ENCODE measurements at places on chromosomes 12 and 14.

DNA sequence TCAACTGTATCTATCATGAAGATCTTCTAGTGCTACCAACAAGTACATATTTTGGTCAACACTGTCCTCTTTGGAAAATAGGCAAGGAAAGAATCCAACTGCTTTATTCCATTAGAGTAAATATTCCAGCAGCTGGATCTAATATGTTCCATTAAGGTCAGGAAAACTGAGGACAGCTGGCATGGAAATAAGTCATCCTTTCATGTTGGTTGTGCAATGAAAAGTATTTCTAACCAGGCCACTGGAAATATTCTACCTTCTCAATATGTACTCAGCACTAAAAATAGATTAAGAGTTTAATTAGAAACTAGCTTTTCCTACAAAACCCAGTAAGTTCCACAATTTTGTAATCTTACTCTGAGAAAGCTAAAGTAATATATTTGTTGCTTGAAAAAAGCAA is 19.6 kb downstream of the HIGD1C start:
- DNase-seq: no peak

DNA sequence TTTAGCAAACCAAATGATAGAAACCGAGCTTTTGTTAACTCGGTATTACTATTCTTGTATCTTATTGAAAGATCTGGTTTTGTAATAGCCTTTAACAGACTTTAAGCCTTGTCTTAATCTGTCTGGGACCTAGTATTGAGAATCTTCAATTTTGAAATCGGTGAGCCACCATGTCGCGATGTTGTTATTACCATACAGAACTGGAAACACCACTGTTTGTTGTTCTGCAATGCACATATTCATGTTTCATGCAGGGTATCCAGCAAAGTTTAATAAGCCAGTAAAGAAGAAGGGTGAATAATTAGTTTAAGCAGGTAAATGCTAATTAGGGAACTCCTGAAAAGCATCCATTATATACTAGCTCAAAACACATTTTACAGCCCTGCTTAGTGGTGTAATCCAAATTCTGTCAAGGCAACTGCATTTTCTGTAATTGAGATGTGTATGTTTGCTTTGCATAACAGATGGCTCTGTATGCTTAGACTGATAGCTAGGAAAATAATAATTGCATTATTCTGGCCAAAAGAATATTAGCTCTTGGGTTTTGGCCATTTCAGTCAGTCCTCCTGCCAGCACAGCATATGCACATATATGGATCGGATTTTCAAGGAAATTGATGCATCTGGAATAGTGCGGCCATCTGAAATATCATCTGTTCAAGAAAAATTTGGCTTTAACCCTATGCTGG is 389.2 kb downstream of the EGLN3 start:
- no peak for DNase-seq

DNA sequence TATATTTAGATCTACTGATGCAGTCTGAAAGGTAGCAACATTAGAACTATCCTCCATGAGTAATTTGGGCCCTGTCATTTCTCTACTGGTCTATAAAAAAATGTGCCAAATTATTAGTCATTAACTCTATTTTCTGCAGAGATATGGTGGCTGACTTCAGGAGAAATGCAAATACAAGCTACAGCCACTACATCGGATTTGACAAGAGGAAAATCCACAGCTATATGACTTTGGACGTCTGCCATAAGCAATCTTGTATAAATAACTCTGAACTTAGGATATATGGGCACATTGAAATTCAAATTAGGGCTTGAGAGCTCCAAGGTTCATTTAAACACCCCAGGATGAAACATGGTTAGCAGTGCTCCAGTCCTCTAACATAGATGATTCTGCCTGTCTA is 983.0 kb upstream of the LRFN5 start:
- DNase-seq: no peak

DNA sequence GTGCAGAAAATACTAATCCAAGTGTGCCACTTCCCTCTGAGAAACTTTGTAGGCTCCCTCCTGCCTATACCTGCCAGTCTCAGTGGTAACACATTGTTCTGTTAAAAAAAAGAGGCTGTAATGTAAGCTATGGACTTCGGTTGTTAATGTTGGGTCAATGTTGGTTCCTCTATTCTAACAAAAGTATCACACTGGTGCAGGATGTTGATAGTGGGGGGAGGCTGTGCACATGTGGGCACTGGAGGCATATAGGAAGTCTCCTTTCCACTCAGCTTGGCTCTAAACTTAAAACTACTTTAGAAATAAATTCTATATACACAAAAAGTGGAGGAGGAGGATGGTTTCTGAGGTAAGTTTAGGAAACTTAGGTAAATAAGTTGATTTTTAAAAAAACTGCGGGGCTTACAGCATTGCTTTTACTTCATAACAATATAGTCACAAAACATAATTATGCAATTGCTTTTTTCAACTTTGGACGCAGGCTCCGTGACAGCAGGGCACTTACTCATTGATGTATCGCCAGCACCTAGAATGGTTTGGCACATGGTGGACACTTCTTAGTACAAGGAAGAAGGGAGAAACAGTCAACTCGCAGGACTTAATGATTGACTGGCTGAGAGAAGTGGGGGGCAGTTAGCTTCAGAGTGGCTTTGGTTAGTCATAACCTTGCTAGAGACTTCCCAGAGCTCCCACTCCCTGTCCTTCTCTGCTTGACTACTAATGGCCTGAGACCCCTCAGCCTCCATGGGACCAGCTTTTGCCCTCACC is 7.9 kb upstream of the NYNRIN start:
- no peak for DNase-seq

- no peak for DNase-seq
Observed at GRCh38 chr14:51879170-51879569, 18.8 kb downstream of the GNG2 start.

- no peak for DNase-seq
Observed at GRCh38 chr12:104172570-104172947, 34.5 kb upstream of the NFYB start.

- DNase-seq: no peak
Observed at GRCh38 chr14:29217813-29218450, 451.3 kb downstream of the FOXG1 start.

- DNase-seq: no peak
Observed at GRCh38 chr12:132633398-132633797, 14.8 kb downstream of the P2RX2 start.

DNA sequence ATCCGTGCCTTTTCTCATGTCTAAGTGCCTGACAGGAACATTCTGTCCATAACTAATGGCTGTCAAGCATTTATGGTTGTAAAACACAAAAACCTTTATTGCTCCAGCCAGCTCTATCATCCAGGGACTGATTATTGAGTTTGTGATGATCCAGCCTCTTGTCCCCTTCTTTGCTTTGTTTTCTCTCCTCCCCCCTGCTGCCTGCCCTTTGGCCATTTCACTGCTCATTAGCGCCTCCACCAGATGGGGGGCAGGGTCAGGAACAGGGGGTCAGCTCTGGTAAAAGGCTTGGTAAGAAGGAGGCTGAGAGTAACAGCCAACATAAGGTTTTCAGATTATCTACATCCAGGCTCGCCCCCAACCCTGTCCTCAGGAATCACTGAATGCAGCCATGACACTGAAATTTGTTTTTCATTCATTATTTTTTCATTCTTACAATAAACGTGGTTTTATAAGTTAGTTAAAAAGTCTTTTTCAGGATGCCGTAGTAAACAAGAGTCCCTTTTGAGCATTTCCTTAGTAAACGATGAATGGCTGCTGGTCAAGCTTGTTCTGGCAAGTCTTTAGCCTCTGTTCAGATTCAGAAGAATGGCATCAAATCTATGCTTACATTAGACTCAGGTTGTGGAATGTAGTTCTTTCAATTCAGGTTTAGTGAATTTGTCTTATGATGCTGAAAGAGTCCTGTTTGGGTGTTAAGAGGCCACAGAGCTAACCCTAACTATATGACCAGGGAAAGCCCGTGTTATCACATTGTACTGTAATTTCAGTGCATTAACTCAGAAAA is 21.7 kb downstream of the HMGA2 start:
- DNase-seq: no peak

DNA sequence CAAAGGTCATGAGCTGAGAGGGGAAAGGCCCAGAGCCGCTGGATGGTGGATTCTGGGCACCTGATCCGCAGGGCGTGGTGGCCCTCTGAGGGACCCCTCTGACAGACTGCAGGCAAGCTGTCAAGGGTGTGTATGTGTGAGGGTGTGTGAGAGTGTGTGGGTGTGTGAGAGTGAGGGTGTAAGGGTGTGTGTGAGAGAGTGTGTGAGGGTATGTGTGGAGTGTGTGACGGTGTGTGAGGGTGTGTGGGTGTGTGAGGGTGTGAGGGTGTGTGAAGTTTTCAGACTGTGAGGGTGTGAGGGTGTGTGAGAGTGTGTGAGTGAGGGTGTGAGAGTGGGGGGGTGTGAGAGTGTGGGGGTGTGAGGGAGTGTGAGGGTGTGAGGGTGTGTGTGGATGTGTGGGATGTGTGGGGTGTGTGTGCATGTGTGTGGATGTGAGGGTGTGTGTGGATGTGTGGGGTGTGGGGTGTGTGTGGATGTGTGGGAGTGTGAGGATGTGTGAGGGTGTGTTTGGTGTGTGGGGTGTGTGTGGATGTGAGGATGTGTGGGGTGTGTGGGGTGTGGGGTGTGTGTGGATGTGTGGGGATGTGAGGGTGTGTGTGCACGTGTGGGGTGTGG is 156.7 kb downstream of the TMEM121 start:
- peak; percentile 30 for DNase-seq

- no peak for DNase-seq
Observed at GRCh38 chr12:26783131-26783526, 49.9 kb downstream of the ITPR2 start.

DNA sequence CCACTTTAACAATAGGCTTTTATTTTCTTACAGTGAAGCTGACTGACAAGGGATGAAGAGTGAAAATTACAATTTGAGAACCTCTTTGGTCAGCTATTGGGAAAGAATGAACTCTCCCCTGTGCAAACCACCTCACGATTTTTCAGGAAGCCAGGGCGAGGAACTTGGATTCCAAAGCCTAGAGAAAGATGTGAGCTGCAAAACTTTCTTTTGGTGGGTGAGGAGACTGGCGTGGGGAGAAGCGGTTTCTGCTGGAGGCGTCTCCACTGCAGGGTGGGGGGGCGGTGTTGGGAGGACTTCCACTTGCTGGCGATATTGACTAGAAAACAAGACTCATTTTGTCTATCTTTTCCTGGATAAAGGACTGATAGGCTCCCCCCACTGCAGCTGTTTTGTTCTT is 59.3 kb upstream of the VRK1 start:
- no peak for DNase-seq

GRCh38 chr12:132672116-132672515 is 15.0 kb downstream of the POLE start:
- no peak for DNase-seq

GRCh38 chr12:123363740-123364531 is 711 bp downstream of the SBNO1 start:
- DNase-seq: peak; percentile 57

GRCh38 chr14:92460916-92461579 is 52.5 kb upstream of the RIN3 start:
- DNase-seq: no peak

DNA sequence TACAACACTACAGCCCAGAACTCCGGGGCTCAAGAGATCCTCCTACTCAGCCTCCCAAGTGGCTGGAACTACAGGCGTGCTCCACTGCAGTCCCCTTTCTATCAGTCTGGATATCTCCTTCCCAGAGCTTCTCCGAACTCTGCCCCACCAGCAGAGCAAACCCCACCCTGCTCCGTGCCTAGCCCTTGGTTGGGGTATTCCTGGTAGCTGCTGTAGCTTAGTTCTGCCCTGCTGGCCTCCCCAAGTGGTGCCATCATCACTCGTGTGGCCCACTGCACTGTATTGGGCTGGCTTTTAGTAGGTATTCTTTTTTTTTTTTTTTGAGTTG is 9.5 kb downstream of the HSP90AA1 start:
- DNase-seq: no peak

GRCh38 chr12:121534495-121535148 is 46.2 kb downstream of the KDM2B start:
- DNase-seq: no peak

DNA sequence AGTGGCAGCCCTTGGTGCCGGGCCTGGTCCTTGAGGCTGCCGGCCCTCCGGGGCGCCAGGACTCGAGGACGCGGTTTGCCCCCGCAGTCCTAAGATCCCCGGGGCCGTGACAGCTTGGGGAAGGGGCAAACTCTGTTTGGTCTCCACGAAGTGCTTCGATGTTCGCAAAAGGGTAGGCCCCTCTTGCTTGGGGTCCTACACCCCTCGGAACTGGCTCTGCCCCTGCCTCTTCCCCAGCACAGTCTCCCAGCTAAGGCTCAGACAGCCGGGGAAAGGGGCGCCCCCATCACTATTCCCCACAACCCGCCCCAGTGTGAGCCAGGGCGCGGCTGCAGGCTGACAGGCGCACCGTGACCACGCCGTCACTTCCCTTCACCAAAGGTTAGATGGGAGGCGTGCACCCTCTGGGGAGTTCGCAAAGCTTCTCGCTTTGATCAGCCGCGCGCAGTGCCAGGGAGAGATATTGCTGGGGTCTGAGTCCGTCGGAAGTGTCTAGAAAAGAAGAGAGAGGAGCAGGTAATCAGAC is 7.2 kb upstream of the OTX2 start:
- no peak for DNase-seq

DNA sequence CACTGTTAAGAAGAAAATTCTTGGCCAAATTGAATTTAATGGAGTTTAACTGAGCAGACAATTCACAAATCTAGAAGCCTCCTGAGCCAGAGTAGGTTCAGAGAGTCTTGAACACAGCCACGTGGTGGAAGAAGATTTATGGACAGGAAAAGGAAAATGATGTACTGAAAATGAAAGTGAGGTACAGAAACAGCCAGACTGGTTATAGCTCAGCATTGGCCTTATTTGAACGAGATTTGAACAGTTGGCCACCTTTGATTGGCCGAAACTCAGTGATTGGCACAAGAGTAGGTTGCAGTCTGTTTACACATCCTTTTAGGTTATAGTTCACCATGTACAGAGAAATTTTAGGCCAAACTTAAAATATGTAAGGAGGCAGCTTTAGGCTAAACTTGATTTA is 9.9 kb downstream of the OAS2 start:
- no peak for DNase-seq

- DNase-seq: no peak
Observed at GRCh38 chr14:49485290-49485689, 100.9 kb downstream of the RPS29 start.

DNA sequence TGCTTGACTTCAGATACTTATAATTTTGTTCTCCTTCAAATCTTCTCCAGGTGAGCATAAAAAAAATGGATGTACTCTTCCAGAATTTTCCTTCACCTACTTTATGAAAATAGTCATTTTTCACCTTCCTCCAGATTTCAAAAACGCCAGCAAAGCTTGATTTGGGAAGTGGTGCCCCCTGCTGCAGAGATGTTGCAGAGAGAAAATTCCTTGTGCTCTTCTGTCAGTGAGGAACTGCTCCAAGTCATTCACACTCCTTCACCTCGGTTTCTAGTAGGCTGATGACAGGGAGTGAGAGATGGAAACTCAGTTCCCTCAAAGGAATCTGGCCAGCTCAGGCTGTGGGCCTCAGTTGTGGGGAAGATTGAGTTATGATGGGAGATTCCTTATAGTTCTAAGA is 24.2 kb upstream of the RNASE3 start:
- no peak for DNase-seq
